Stimulated activated CD4-positive, alpha-beta T cell treated with anti-CD3 and anti-CD28 coated beads, Interleukin-1b, Interleukin-23, amount 100 ng/mL, for 24 hours (primary cell): ENCODE measurements at places on chromosomes 7 and 10.

GRCh38 chr7:24346129-24346528 lies 62.1 kb downstream of the NPY start:
- no peak for DNase-seq

DNA sequence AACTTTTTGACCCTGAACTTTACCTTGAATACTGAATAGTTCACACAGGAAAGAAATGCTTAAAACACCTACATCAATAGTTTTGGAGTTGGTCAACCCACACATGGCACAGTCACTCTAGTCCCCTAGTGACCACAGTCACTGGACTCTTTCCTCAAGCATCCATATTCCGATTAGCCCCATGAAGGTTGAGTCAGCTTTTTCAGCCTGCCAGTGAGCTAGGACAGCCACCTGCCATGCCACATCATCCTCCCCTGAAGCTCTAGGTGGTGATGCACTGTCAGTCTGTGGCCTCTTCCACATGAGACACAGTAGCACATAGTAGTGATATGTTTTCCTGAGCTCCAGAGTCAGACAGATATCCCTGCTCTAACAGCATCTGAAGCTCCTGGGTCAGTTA lies 537.2 kb downstream of the XPNPEP1 start:
- no peak for DNase-seq

DNA sequence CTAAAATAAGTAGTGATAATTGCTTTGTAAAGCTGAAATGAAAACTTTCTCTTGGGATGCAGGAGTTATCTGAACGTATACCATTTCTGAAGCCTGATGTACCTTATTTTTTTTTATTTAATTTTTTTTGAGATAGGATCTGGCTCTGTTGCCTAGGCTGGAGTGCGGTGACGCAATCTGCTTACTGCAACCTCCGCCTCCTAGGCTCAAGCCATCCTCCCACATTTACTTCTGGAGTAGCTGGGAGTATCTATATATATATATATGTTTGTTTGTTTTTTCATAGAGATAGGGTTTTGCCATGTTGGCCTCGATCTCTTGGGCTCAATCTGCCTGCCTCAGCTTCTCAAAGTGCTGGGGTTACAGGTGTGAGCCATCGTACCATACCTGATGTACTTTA lies 2.4 kb downstream of the PMPCB start:
- no peak for DNase-seq

- DNase-seq: no peak
These were observed 356.0 kb downstream of the INHBA start for GRCh38 chr7:41346878-41347277.

DNA sequence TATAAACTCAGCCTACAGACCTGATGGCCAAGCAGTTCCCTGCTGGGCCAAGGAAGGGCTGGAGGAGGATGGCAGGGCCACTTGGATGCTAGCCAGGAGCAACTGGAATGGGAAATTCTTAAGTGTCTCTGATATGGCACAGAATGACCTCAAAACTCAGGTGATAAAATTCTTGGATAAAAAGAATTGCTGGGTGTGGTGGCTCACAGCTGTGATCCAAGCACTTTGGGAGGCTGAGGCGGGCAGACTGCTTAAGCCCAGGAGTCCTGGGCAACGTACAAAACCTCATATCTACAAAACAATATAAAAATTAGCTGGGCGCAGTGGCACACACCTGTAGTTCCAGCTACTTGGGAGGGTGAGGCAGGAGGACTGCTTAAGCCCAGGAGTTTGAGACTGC lies 14.0 kb upstream of the PKD1L1 start:
- no peak for DNase-seq

DNA sequence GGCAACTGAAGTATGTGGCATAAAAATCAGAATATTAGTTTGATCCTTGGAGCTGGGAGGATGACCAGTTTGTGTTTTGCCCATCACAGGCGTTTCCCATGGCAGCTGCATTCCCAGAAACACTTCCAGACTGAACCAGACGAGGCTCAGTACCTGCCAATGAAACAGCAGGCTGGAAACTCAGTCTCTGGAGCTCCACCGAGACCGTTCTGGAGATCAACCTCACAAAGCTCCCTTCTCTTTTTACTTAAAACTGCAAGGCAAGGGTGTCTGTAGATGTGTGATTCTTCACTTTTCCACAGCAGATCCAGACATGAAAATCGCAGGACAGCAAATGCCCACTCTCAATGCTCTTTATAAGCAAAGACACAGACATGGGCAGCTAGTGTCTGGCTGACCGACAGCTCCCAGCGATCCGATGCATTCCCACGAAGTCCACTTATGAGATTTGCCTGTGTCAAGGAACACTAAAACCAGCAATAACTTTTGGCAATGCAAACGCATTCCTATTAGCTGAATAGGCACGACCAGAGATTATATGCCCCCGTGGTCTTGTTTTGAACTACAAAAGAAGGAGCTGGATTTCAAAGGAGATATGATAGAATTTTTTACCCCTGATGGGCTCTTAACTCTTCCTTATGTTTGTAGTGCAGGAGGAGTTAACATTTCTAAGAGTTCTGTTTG lies 72.6 kb downstream of the ADAM12 start:
- DNase-seq: no peak

DNA sequence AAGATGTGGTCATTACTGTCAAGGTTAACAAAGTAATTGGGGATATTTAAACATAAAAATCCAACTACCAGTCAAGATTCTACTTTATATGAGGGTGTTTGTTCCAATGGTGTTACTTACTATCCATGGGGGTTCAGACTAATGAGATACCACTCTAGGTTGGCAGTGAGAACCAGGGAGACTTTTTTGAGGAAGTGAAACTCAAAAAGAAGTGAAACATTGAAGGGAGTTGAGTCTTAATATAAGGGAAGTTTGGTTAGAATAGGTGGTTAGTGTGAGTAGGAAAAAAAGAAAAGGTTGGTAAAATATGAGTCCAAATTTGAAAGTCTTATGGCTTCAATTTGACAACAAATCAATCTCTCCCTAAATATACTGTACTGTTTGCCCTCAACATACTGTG lies 123.6 kb upstream of the ANK3 start:
- DNase-seq: no peak

DNA sequence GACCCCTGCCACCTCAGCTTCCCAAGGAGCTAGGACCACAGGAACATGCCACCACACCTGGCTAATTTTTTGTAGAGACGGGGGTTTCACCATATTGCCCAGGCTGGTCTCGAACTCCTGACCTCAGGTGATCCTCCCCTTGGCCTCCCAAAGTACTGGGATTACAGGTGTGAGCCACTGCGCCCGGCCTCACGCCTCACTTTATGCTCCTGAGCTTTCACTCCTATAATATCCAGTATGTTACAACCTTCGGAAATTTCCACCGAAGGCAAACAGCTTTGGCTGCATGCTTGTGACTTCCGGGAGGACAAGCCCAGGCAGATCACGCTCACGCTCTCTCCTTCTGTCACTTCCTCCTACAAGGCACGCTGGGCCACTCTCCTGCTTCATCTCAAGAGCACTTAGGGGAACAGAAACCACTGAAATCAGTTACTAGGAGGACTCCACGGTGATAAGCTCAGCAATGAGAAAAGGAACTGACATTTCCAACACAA lies 4.4 kb upstream of the MAD1L1 start:
- DNase-seq: no peak

DNA sequence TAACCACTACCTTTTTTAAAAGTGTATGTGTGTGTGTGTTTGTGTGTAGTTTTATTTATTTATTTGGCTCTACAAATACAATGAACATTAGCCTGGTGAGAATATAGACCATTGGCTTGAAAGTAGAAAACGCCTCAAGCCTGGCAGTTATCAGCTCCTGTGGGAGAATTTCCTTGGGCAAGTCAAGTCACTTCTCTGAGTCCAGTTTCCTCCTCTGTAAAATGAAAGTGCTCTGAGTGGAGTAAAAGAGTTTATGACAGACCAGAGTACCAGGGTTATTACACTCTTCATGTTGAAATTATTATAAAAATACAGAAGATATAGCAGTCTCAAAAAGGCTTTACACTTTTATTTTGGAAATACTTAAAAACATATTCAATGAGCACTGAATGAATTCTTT lies 10.1 kb upstream of the RHOBTB1 start:
- no peak for DNase-seq

GRCh38 chr7:123752534-123752933 lies 3.7 kb upstream of the WASL start:
- no peak for DNase-seq

GRCh38 chr10:61835946-61836887 lies 65.3 kb upstream of the ARID5B start:
- no peak for DNase-seq

GRCh38 chr7:17097668-17098297 lies 200.7 kb upstream of the AHR start:
- no peak for DNase-seq

GRCh38 chr10:99916776-99917175 lies 93.0 kb downstream of the DNMBP start:
- no peak for DNase-seq

DNA sequence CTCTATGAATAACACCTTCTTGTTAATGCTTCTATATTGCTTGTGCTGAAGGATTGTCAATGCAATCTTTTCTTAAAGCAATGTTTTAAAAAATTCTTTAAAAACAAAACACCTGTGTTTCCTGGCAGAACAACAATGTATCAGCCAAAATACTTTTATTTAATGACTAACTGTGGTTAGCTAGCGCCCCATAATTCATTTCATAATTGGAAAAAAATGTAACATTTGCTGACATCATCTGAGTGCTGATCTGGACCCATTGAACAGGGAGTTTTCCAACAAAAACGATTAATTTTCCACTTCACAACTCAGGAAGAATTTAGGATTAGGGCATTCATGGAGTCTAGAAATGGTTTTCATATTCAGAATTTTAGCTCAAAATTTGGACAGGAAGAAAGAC lies 137.6 kb upstream of the CDK6 start:
- no peak for DNase-seq

- no peak for DNase-seq
These were observed 349.5 kb downstream of the CALN1 start for GRCh38 chr7:72062666-72063065.

- DNase-seq: no peak
These were observed 194.8 kb downstream of the MAD1L1 start for GRCh38 chr7:2037808-2038522.

GRCh38 chr10:4851846-4852245 lies 25.8 kb downstream of the AKR1E2 start:
- no peak for DNase-seq

DNA sequence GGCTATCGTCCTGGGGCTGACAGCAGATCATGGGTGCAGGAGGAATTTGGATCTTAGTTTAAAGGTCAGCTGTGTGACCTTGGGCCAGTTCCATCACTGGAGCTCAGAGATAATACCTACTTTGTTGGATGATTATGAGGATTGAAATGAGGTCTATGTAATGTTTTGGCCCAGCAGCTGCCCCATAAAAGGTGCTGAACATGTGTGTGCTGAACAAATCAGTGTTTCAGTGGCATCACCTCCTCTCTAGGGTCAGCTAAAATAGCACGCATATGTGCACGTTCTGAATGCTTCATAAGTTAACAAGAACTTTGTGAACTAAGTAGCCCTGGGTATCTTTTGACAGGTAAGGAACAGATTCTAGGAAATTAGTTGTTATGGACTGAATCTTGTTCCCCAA lies 84.8 kb upstream of the LRRC18 start:
- DNase-seq: no peak

GRCh38 chr10:76192694-76193320 lies 761.4 kb downstream of the LRMDA start:
- no peak for DNase-seq

DNA sequence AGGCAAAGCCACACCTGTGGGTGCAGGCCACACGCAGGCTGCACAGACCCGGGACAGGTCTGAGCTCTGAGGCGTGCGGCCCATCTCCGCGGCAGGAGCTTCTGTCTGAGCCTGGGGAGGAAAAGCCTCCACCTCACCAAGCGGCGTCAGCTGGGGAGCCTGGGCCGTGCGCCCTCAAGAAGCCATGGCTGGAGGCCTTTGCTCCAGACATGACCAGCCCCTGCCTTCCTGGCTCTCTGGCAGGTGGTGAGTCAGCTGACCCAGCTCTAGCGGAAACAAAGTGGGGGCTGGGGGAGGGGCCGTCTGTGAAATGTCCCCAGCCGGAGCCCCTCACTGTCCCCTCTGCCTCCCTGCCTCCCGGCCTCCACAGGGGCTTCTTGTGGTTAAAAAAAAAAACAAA lies 12.5 kb downstream of the GPER1 start:
- DNase-seq: no peak

DNA sequence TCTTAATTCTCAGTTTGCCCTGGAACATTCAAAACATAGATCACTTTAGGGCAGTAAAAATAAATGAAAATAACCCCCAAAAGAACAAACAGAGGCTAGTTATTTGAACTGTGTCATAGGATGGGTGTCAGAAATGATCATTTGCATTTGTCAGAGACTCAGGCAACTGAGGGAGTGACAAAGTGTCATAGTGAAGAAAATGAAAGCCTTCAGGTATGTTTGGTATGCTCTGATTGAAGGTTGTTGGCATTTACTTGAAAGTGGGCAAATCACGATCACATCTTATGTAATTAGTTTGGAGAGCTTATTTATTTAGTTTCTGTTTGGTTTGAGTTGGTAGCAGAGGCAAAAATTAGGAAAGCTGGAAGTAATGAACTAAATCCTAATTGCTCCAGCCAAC lies 880.9 kb downstream of the ANKRD7 start:
- DNase-seq: no peak

- DNase-seq: no peak
These were observed 426.0 kb downstream of the TYW1 start for GRCh38 chr7:67422601-67423000.

DNA sequence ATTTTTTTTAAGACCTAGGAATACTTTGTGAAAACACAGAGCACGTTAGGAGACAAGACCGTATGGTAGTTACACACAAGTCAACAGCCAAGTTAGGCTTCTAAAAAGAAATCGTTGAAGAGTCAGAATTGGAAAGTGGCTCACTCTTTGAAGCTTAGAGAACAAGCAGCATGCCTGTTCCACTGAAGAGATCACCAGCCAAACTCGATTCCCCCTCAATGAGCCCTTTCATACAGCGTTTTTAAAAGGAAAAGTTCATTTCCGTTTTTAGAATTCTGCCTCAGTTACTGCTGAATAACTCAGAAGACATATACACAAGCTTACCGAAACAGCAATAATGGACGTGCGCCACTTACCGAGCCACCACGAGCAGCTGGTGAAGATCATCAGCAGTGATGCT lies 41.0 kb downstream of the MCMBP start:
- no peak for DNase-seq

DNA sequence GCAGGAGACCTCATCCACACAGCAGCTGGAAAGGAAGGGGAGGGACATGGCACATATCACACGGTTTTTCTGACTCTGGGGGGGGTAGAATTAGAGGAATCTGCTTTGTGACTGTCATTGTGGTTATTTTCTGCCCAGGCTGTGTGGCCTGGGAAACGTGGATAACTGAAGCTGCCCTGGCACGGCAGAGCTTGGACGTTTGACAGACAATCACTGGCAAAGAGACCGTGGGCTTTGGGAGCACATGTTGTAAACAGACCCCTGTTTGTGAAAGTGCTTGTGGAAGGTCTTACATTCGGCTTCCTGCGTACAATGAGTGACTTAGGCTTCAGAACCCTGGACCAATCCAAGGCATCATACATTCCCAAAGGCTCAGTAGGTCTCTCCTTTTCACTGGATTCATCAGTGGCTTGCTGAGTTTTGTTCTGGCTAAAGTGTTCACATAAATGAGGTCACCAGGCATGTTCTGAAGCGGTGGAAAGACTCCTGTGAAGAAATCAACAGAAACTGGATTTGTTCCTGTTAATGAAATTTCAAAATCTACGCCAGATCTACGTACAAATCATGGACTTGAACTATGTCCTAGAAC lies 188.2 kb downstream of the TEX36 start:
- no peak for DNase-seq
